CD14-positive monocyte (primary cell): ENCODE measurements at places on chromosomes 1 and 21.
A peak's percentile ranks its signal among the peaks of the same experiment; 100 is the strongest.

GRCh38 chr1:7625401-7625800 lies 145.7 kb upstream of the VAMP3 start:
- DNase-seq, result no peak
- no peak overlapping the region for H3K27ac ChIP-seq
- H3K27me3 ChIP-seq, result no peaks in the 10 kb centered on the region
- no peaks in the 10 kb centered on the region for H3K36me3 ChIP-seq
- H3K4me3 ChIP-seq, result no peak overlapping the region

GRCh38 chr1:212698467-212699103 lies 1.1 kb downstream of the BATF3 start:
- H3K27me3 ChIP-seq, result peaks cover 51% of the 10 kb centered on the region
- no peaks in the 10 kb centered on the region for H3K36me3 ChIP-seq
- no peak for DNase-seq
- H3K4me3 ChIP-seq, result peak overlapping the region; percentile 74
- no peak overlapping the region for H3K27ac ChIP-seq

GRCh38 chr1:154711416-154711815 lies 103.4 kb upstream of the ADAR start:
- peaks cover 28% of the 10 kb centered on the region for H3K4me1 ChIP-seq
- peaks cover 5% of the 10 kb centered on the region for H3K27me3 ChIP-seq
- no peak for DNase-seq
- no peaks in the 10 kb centered on the region for H3K36me3 ChIP-seq

- no peak overlapping the region for H3K27ac ChIP-seq
- no peaks in the 10 kb centered on the region for H3K36me3 ChIP-seq
- H3K4me1 ChIP-seq, result no peaks in the 10 kb centered on the region
- no peak overlapping the region for H3K4me3 ChIP-seq
- H3K27me3 ChIP-seq, result no peaks in the 10 kb centered on the region
Observed at GRCh38 chr21:32089766-32090165, 189.1 kb downstream of the MIS18A start.
